ENCODE measurements at places on chromosomes 7 and 10.

- DNase-seq = no peak
Observed at GRCh38 chr10:123236126-123236525, 81.9 kb downstream of the BUB3 start.

GRCh38 chr7:50229964-50230363, 74.6 kb upstream of the IKZF1 start:
- DNase-seq = no peak

DNA sequence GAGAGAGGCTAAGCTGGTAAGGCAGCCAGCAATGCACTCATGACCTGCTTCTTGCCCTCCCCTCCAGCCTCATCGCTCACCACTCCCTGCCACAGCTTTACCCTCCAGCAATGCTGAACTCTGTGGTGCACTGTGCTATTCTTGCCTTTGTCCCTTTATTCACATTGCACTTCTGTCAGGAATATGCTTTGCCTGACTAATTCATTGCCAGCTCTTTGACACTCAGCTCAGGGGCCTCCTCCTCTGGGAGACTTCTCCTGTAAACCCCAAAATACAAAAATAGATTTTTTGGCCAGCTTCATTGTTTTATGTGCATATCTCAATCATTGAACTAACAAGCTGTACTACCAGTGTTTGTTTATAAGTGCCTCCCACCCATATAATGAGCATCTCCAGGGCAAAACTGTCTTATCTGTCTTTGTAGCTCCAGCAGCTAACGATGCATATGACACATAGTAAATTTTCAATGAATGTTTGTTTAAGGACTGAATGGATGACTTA, 8.2 kb downstream of the CNNM1 start:
- DNase-seq = no peak

DNA sequence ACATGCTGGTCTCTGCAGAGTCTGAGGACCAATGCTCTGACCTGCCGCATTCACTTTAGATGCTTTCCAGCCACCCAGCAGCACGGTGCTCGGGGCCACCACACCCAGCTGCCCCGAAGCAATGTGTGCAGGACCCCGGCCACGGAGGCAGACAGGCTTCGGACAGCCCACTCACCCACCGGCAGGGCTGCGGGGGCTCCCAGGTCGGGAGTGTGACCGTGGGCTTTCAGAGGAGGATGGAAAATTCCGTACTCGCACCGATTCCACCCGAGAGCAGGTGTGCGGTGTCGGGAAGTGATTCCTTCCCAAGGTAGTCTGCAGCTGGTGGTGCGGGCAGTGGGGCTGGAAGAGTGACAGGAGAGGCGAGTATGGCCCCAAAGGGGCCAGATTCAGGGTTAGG, 190.9 kb downstream of the DNAJB6 start:
- peak; percentile 3 for DNase-seq

DNA sequence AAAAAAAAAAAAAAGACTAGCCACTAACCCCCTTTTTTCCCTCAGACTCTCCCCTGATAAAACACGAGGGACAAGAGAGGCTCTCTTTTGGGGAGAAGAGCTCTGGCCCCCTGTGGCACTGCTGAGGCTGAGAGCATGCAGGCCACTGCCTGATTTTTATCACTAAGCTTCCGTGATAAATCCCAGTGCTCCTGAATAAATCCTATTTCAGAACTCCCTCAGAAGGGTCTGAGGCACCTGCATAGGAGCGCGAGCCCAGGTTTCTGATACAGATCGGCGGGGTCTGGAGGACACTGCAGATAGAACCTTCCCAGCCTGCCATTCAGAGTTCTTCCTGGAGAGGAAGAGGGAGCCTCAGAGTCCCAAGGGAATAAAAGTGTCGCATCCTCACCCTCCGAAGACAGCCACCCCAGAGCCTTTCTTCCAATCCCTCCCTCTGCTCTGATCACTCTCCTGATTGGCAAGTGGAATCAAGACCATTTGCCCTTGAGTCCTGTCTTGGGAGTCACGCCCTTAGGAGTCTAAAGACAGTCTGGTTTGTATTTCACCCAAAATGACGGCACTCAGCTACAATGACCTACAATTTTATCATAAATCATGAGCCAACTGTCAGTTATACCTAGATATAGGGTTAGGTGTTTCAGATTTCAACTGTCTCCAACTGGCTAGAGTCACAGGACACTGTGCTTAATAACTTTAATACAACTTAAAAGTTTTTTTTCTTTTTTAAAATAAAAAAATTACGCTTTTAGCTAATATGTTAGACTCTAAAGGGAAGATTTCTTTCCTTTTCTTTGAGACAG, 153.5 kb downstream of the RNF216 start:
- DNase-seq = no peak

Data from activated T-cell treated with anti-CD3 and anti-CD28 coated beads, Interleukin-2, amount 50 U/mL, for 48 hours (primary cell).